ENCODE measurements at places on chromosomes 1 and 21.

DNA sequence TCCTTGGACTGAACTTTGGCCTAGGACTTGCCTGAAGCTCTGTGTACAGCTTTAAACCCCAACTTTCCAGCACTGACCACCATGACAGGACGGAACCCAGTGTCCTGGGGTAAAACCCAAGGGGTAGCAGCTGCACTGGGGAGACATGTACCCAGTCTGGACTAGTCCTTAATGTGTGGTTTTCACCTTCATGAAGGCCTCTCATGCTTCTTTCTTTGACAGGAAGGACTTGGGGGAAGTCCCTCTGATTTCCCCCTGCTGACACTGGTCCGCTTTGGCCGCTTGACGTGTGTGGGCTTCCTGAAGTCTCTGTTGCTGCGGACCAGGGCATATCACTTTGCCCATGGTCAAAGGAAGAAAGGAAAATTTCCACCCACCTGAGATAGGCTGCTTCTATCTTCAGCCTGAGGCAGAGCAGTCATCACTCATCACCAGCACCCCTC lies 66.3 kb upstream of the PRDX6 start:
- no peak for DNase-seq

DNA sequence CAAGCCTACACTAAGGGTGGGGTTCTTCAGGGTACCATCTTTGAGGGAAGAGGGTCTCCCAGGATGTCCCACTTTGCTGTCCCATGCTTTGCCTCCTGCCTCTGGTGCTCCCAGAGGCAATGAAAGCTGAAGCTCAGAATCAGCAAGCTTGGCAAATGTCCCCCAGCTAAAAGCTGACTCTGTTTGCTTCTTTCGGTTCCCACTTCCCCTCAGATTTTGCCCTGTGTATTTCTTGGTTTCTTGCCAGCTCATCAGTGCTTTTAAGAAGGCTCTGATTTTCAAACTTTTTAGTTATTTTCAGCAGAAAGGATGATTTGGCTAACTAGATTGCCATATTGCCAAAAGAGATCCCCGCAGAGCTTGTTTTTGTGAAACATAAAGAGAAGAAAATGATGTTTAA lies 33.1 kb upstream of the COG2 start:
- no peak for DNase-seq

- DNase-seq: no peak
Measured at GRCh38 chr1:117616356-117616755, 10.5 kb downstream of the TENT5C start.

GRCh38 chr1:161114556-161114955 lies 3.3 kb downstream of the PFDN2 start:
- no peak for DNase-seq

DNA sequence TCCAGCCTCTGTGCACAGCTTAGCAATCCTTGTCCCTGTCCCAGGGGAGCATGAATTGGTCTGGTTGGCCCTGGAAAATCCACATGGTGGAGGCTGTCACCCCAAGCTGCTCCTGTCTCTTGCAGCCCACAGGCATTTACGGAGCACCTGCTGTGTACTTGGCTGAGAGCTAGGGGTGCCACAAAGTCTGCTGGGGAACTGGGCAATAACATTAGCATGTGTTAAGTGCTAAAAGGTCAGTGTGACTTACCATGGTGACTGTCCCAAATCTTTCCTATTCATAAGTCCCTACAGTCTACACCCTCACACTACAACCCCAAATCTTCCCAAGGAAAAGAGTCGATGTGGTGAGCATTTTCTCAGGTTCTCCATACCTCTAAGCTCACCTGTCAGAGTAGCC lies 53.6 kb upstream of the ARTN start:
- DNase-seq: no peak

DNA sequence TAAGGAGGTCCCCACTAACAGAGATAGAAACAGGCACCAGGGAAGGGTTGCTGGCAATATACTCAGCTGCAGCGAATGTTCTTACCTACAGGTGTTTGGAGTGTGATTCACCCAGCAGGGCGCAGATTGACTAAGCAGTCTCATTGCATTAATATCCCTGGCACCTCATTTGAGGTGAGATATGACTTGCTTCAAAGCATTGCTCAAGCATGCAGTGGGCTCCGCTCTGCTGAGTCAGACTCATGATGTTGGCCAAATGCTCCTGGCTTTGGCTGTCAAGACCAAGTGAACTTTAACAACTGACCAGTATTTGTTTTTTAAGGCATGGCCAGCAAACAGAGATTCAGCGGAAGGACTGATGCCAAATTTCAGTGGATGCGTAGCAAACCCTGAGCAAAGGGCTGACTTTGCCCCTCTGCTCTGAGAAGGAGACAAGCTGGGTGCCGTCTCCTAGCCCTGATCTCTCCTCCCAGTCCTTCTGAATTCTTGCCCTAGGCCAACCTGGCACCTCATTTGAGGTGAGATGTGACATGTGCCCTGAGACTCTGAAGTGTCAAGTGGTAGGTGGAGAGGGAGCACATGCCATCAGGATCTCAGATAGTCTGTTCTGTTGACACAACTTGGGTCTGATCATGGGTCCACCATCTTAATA lies 187.1 kb upstream of the COA6 start:
- no peak for DNase-seq

DNA sequence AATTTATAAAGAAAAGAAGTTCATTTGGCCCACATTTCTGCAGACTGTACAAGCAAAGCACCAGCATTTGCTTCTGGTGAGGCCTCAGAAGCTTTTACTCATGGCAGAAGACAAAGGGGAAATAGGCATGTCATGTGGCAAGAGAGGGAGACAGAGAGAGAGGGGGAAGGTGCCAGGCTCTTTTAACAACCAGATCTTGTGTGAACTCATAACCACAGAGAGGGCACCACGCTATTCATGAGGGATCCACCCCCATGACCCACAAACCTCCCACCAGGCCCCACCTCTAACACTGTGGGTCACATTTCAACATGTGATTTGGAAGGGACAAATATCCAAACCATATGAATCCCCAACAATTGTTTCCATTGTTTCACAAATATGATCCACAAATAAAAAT lies 467.9 kb downstream of the SIPA1L2 start:
- DNase-seq: no peak

GRCh38 chr1:26524181-26524580 lies 5.4 kb upstream of the RPS6KA1 start:
- no peak for DNase-seq

DNA sequence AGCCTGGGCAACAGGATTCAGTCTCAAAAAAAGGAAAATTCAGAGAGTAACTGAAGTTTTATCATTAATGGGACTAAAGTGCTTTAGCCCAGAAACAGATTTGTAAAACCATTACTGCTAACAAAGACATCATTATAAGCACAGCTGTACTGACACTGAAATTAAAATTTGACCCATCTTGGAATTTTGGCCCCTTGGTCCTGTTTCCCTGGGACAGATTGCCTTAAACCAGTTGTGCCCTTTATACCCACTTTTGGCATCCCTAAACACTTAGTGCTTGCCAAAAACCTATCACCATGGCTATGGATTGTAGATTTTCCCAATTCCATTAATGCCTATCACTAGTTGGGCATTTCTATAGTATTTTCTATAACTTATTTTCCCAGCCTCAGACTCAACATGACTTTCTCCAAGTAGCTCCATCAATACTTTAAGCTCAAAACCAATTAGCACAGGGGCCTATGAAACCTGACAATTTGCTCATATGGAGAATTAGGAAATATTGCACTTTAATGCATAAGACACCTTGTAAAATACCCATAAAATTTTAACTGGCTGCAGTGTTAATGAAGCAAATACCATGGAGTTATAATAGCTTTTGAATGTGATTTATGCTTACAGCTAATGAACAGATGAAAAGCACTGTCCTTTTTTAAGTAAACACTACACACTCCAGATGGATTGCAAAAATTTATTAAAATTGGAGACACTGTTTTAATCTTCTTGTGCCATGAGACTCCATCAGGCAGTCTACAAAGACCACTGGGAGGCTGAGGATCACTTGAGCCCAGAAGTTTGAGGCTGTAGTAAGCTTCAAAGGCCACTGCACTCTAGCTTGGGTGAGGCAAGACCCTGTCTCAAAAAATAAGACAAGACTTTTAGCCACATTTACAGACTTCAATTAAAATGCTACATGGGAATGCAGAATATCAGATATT lies 4.3 kb downstream of the GAS5 start:
- DNase-seq: no peak
